ENCODE measurements at places on chromosomes 11 and 22.

DNA sequence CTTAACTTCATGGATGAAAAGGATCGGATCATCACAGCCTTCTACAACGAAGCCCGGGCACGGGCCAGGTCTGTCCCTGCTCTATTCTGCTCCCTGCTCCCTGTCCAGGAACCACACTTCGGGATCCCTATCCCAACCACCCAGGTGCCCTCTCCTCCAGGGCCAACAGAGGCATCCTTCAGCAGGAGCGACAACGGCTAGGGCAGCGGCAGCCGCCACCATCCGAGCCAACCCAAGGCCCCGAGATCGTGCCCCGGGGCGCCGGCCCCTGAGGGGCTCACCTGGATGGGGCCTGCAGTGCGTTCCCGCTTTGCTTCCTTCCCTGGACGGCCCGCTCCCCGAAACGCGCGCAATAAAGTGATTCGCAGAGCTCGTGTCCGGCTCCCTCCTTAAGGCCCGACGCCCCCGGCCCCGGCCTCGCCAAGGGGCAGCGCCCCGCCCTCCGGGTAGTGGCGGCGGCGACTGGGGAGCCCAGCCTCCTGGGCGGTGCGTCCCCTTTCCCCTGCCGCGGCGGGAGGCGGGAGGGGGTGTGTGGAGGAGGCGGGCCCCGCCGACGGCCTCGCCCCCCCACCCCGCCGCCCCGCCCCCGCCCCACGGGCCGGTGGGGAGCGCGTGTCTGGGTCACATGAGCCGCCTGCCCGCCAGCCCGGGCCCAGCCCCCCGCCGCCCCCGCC, at the start of gene VEGFB:
TSS of gene VEGFB (plus strand) at position 672 of the 674 bp plus-strand sequence. CDS start 250 bp downstream, outside the sequence.
- peak; percentile 68 for DNase-seq

DNA sequence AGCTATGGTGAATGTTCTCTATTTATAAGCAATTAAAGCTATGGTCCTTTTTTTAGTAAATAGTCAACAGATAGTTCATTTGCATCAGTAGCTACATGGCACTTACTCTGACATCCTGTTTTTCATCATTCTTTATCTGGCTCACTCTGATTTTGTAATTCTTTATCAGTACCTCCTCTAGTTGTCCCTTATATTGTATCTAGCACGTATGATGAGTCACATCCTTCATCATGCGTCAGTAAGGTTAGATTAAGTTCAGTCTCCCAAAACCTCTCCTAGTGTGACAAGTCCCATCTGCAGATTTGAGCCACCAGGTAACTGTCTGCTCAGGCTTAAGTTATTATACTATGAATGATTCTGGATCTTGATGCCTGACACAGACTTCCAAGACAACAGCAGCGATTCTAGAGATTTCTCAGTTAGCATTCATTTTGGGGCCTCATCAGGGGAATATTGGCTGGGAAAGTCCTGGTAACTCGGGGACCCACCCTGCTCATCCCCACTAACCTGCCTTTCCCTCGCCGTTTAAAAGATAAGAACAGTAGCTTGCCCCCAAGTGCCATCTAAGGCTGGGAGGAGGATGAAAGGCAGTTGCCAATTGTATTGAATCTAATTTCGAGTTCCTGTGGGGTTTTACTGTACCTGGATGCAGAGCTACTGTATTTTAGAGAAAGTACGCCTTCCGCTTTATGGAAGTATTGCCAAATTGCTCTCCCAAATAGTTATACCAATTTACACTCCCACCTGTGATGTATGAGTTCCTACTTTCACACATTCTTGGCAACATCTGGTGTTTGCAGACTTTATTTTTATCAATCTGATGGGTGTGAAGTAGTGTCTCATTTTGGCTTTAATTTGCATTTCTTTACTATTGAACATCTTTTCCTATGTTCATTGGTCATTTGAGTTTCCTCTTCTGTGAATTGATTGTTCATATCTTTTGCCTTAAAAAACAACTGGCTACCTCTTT, 55.9 kb downstream of the ZC3H12C start:
- peak; percentile 4 for DNase-seq

DNA sequence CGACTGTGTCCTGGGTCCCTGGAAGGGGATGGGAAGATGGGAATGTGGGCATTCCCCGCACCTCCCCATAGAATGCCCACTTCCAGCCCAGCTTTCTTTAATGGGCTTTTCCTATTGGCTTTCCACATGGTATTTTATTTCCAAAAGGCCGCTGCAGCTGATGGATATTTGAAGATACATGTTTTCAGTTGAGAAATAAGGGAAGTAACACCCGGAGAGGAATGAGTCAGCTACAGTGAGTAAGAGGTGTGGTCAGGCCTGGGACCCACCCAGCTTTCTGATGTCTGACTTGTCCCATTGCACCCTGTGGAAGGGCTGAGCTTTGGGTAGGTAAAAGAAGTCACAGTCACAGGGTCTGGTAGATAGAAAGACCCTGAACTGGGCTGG, 476.9 kb downstream of the MIAT start:
- DNase-seq = peak; percentile 12

- peak; percentile 57 for DNase-seq
Observed at GRCh38 chr22:37485395-37486223, 575 bp downstream of the MFNG start.

DNA sequence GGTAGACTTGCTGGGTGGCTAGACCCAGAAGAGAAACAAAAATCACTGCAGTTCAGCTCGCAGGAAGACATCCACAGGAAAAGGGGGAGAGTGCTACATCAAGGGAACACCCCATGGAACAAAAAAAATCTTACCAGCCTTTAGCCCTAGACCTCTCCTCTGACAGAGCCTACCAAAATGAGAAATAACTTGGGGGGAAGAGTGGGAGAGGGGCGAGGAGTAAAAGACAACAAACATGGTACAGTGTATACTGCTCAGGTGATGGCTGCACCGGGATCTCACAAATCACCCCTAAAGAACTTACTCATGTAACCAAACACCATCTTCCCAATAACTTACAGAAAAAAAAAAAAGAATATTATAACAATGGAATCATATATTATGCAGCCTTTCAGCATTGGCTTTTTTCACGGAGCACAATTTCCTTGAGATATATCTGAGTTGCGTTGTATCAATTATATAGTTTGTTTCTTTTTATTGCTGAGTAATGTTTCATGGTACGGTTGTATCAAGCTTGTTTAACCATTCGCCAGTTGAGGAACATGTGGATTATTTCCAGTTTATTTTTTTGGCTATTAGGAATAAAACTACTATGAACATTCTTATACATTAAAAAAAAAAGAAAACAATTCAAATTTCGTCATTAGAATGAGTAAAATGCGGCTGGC, 90.9 kb downstream of the ZNF280B start:
- DNase-seq = no peak

- no peak for DNase-seq
Observed at GRCh38 chr11:128208329-128209137, 378.8 kb downstream of the ETS1 start.

GRCh38 chr22:31337178-31337577, 9.0 kb downstream of the PATZ1 start:
- no peak for DNase-seq

- DNase-seq = no peak
Observed at GRCh38 chr11:13717331-13717730, 48.9 kb downstream of the FAR1 start.

- no peak for DNase-seq
Observed at GRCh38 chr11:40797981-40798380, 661.5 kb downstream of the LRRC4C start.

- no peak for DNase-seq
Observed at GRCh38 chr11:72848846-72849466, 34.7 kb downstream of the ATG16L2 start.

- no peak for DNase-seq
Observed at GRCh38 chr11:111762981-111763643, 3.1 kb downstream of the PPP2R1B start.

DNA sequence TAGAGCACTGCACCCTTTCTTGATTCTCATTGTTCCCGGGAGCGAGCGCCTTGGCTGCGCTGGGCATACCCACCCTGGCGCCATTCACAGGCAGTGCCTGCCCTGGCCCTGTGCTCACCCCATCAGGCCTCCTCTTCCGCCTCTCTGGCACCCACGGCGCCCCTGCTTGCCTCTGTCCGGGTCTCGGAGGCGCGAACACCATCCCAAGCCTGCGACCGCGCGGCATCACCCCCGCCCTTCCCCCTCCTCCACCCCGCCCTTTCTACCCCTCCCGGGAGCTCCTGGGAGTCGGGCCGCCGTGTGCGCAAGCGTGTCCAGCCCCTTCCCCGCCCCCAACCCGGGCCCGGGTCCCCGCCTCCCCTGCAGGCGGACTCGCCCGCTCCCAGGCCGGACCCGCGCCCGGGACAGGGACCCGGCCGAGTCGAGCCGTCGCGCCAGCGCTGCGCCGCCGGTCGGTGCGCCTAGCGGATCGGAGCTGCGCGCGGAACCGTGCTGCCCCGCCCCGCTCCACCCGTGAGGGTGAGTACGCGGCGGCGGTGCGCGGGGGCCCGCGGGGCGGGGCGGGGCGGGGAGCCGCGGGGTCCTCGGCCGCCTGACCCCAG, at the start of gene ST3GAL4:
TSS of gene ST3GAL4 (plus strand) at position 363 of the 602 bp plus-strand sequence. CDS start 50,470 bp downstream, outside the sequence.
- peak; percentile 71 for DNase-seq

GRCh38 chr11:66068923-66069714, 953 bp upstream of the PACS1 start:
- peak; percentile 45 for DNase-seq

GRCh38 chr11:1208394-1209261, 14.2 kb upstream of the MUC5B start:
- DNase-seq = peak; percentile 1

DNA sequence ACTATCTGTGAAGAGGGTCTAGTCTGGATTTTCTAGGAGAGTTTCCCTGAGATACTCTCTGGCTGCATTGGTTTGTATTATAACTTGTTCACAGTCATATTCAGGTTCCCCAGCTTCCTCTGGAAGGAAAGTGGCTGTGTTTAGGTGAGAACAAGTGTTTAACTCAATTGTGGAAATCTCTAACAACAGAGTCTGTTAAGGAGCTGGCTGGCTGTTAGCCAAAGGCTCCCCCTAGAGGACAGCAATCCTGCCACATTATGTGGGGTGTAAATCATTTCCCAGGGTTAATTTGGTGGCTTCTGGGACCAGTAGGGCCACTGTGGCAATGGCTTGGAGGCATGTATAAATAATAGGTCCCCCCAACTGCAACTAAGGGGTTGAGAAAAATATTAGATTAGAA, 18.4 kb downstream of the MS4A6E start:
- no peak for DNase-seq

GRCh38 chr11:125408311-125408711, 87.8 kb downstream of the FEZ1 start:
- DNase-seq = no peak

DNA sequence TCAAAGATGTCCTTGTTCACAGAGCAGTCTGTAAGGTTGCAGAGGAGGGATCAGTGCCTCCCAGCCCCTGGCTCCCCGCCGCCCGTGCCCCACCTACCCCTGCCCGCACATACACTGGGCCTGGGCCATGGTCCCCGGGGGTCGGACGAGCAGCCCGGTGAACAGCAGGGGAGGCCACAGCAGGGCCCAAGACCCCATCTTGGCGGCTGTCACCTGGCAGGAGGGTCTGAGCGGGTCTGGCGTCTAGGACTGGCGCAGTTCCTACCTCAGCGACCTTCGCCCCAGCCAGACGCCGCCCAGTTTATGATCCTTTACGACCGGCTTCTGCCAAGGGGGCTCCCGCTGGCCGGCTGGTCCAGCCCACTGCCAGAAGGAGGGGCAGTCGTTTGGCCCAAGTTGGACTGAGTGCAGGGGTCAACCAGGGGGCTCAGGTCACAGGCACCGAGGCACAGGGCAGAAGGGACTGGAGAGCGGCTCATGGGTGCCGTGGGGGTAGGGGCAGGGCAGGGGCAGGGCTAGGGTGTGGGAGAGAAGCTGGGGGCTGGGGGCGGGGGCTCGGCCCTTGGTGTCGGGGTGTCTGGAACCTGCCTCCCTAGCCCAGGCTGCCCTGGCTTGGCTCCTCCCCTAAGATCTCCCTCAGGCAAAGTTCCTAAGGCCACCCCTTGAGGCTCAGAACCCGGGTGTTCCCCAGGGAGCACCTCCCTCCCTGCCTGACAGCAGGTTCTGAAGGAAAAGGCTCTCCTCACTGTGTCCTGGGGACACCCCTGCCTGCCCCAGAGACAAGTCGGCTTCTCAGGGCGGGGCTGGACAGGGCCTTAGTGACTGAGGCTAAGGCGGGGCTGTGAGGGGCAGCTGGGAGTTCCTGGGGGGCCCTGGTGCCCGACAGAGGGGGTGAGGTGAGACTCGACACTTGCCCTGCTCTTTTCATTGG, at the start of gene CDHR5:
TSS of gene CDHR5 (minus strand) at position 251 of the 931 bp plus-strand sequence. CDS start at position 198, 53 bp downstream.
- no peak for DNase-seq

- DNase-seq = no peak
Observed at GRCh38 chr11:30936491-30936890, 350.3 kb upstream of the MPPED2 start.

- no peak for DNase-seq
Observed at GRCh38 chr11:74412733-74413359, 14.6 kb upstream of the PGM2L1 start.

DNA sequence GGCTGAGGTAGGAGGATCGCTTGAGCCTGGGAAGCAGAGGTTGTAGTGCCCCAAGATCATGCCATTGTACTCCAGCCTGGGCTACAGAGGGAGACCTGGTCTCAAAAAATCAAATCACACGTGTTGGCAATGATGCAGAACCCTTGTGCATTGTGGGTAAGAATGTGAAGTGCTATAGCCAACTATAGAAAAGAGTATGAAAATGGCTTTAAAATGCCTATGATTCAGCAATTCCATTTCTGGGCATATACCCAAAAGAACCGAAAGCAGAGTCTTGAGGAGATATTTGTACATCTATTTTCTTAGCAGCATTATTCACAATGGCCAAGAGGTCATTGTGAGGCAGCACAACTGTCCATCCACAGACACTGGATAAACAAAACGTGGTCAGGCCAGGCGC, 2.6 kb upstream of the FADS3 start:
- no peak for DNase-seq

DNA sequence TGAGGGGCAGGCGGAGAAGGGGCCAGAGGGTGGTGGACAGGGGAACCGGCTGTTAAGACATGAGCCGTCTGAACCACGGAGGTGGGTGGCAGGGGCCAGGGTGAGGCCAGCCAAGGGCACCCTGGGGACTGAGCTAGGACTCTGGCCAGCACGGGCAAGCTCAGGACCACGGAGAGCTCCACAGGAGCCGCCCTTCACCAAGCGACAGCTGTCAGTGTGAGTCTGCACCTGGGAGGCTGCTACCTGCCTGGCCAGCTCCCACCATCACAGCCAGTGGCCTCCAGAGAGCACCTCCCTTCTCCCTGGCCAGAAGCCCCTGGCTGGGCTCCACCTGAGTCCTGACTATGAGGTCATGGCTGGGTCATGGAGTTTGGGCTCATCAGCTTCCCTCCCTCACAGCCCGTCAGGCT, 21.6 kb downstream of the MGAT3 start:
- DNase-seq = no peak

GRCh38 chr22:47125603-47126002, 363.2 kb downstream of the TBC1D22A start:
- no peak for DNase-seq

GRCh38 chr11:57406337-57406904, 16.0 kb upstream of the PRG2 start:
- DNase-seq = peak; percentile 29

Data from GM06990 (cell line).